ENCODE measurements at places on chromosomes 4 and X. TPM values are rescaled to one million over a fixed set of nuclear protein-coding genes. Genes with fewer than 3 reads are reported as not detected.

- DNase-seq: no peak
- H3K4me3 ChIP-seq: no peak overlapping the region
- H3K27me3 ChIP-seq: no peaks in the 10 kb centered on the region
- no peak overlapping the region for H3K27ac ChIP-seq
- H3K36me3 ChIP-seq: no peaks in the 10 kb centered on the region
These were observed 110.6 kb downstream of the NEXMIF start for GRCh38 chrX:74814681-74815080.

DNA sequence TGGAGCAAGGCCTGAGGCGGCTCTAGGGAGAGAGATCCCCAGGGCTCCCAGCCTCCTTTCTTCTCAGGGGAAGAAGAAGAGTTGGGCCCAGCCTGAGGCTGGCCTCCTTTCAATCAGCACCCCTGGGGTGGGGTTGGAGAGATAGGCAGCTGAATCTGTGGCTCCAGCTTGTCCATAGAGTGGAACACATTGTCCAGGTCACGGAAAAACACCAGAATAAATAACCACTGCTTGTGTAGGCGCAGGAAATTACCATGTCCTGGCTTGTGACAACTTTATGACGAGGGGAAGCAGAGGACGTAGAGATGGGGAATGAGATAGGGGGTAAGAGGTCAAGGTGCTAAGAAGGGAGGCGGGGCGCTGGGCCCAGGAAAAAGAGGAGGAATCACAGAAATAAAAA, 80.8 kb upstream of the EFNB1 start:
- H3K36me3 ChIP-seq: no peaks in the 10 kb centered on the region
- no peak for DNase-seq
- H3K27me3 ChIP-seq: no peaks in the 10 kb centered on the region
- H3K4me1 ChIP-seq: no peaks in the 10 kb centered on the region

The RRH gene
- 0.15 TPM for total RNA-seq

- H3K27ac ChIP-seq: no peak overlapping the region
- H3K4me3 ChIP-seq: no peak overlapping the region
- H3K27me3 ChIP-seq: no peaks in the 10 kb centered on the region
- H3K36me3 ChIP-seq: no peaks in the 10 kb centered on the region
These were observed 154.0 kb downstream of the BTC start for GRCh38 chr4:74640111-74640903.

DNA sequence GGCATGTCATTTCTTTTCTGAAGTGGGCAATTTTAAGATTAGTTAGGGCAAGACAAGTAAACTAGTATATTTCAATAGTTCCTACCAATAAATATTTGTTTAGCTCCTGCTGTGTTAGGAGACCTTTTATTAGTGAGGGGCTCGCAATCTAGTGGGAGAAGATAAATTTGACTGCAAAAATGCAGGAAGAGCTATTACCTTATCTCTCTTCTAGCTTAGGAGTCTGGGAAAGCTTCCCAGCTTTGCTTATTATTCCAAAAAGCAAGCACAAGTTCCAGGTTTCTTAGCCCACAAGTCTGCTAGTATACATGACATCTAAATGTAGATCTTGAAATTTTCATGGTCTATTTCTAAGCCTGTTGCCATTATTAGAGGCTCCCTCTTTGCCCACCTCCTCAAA, 191.1 kb downstream of the GC start:
- DNase-seq: no peak
- H3K27me3 ChIP-seq: no peaks in the 10 kb centered on the region
- H3K27ac ChIP-seq: no peak overlapping the region

The UGT2B17 gene
- total RNA-seq: not detected

- no peaks in the 10 kb centered on the region for H3K36me3 ChIP-seq
- H3K27me3 ChIP-seq: no peaks in the 10 kb centered on the region
- DNase-seq: no peak
- H3K27ac ChIP-seq: no peak overlapping the region
- H3K4me1 ChIP-seq: no peaks in the 10 kb centered on the region
These were observed 62.4 kb upstream of the NDP start for GRCh38 chrX:44035571-44035970.

DNA sequence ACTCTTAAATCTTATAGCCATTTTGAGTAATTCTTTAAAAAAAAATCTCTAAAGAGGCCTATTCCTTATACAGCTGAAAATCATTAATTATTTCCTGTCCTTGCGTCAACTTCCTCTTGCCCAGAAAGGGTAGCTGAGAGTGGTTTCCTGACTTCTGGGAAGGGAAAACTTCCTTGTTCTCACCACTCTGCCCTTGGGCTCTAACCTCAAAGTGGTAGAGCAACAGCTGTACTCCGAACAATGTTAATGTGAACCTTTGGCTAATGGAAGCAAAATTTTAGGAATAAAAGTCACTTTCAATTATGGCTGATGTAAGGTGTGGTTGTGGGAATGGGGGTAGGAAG, 15.3 kb downstream of the KLHL2 start:
- no peak overlapping the region for H3K4me3 ChIP-seq
- no peaks in the 10 kb centered on the region for H3K36me3 ChIP-seq
- no peaks in the 10 kb centered on the region for H3K4me1 ChIP-seq
- no peaks in the 10 kb centered on the region for H3K27me3 ChIP-seq
- DNase-seq: no peak
- H3K27ac ChIP-seq: no peak overlapping the region

The NDNF gene
- total RNA-seq: 0.10 TPM
